ENCODE measurements at places on chromosomes 6 and 20.

- DNase-seq: peak; percentile 19
Measured at GRCh38 chr6:106125925-106126435, 39.8 kb downstream of the PRDM1 start.

- DNase-seq: no peak
Measured at GRCh38 chr6:165481921-165482320, 172.5 kb upstream of the C6orf118 start.

GRCh38 chr6:112037783-112038216 lies 16.1 kb upstream of the CCN6 start:
- DNase-seq: no peak

- no peak for DNase-seq
Measured at GRCh38 chr6:170485159-170485558, 67.9 kb downstream of the PSMB1 start.

- no peak for DNase-seq
Measured at GRCh38 chr6:130970839-130971410, 92.1 kb downstream of the EPB41L2 start.

GRCh38 chr6:7086488-7086887 lies 21.3 kb upstream of the RREB1 start:
- no peak for DNase-seq

DNA sequence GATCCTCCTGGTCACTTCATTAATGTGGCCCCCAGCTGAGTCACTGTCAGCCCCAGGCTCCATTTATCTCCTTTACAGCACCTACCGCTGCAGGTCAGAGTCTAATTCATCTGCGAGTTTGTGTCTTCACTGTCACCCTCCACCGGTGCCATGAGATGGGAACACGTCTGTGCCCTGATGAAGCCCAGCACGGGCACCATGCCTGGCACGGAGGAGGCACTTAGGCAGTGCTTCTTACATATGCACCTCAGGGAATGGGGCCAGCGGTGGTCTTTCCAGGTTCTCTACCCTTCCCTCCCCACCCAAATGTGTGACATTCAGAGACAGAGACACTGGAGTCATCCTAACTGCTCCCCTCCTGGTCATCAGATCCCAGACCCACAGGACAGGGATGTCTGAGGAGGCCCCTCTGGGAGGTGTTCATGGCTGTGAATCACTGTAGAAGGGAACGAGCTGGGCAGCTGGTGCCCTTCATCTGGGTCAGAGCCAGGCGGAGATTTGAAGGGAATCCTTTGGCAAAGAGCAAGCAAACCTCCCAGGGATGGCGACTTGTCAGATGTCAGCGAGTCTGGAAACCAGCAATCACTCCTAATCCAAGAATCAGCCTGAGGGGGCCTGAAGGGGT lies 364.6 kb downstream of the PREX1 start:
- no peak for DNase-seq

- no peak for DNase-seq
Measured at GRCh38 chr6:146813554-146813953, 214.8 kb downstream of the ADGB start.

DNA sequence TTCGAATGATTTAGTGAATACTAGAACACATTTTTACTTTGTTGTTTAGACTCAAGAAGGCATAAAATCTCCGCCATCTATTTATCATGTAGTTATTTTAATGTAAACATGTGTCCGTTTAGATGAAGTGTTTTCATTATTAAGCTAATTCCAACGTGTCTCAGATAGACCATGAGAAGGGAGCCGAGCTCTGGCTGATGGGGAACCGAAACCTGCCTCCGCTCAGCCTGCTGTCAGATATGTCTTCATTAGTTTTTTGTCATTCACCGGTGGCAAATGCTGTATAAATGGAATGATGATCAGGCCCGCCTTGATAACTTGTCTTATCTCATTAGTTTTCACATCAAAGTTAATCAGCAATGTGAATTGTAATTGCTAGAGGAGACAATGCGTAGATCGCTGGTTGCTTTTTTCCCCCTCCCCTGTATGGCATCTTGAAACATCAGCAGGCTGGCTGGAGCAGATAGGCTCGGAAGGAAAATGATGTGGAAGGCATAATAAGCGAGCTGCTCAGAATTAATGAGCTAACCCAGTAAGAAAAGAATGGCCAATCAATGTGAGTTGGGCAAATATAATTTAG lies 136.4 kb downstream of the LINC00237 start:
- no peak for DNase-seq

GRCh38 chr6:106666282-106667021 lies 37.1 kb downstream of the QRSL1 start:
- DNase-seq: no peak

GRCh38 chr6:74491844-74492374 lies 713.9 kb downstream of the COL12A1 start:
- no peak for DNase-seq

GRCh38 chr20:32446301-32447100 lies 88.4 kb downstream of the ASXL1 start:
- no peak for DNase-seq

DNA sequence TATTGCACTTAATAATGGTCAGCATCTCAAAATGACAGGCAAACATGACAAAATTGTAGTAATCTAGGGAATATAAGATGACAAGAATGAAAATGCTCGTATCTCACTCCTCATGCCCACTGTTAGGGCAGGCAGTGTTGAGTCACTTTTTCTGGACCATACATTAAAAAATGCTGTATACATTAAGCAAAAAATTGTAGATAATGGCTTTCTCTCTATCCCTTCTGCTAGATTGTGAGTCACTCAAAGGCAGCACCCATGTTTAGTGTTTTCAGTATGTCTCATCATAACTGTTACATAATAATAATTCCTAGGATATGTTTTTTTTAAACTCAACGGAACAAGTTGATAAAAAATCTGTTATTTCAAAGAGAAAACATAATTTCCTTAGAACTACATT lies 199.3 kb downstream of the TENT5A start:
- DNase-seq: no peak

GRCh38 chr20:10754824-10755223 lies 81.0 kb upstream of the JAG1 start:
- no peak for DNase-seq

GRCh38 chr6:123039431-123039830 lies 43.4 kb downstream of the CLVS2 start:
- no peak for DNase-seq

DNA sequence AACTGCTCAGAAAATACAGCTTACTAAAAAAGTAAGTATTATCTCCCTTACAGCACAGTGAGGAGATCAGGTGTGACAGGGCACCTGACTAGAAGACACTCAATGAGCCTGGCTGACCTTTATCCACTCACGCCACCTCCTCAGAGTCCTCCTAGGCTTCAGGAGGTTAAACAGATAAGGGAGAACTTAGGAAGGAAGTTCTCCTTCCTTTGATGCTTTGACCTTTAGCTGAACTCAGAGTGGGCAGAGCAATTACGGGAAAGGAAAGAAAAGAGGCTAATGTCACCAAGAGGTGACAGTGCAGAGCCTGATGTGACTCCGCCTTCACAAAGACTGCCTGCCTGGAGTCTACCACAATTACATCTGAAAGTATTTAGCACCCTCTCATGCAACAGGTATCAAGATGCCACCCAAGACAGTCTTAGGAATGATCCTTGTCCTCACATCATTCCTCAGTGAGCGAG lies 36.7 kb downstream of the MAN1A1 start:
- DNase-seq: no peak

- DNase-seq: no peak
Measured at GRCh38 chr6:136706430-136706829, 85.8 kb downstream of the MAP3K5 start.

GRCh38 chr20:19073584-19074218 lies 138.7 kb upstream of the SLC24A3 start:
- DNase-seq: no peak

DNA sequence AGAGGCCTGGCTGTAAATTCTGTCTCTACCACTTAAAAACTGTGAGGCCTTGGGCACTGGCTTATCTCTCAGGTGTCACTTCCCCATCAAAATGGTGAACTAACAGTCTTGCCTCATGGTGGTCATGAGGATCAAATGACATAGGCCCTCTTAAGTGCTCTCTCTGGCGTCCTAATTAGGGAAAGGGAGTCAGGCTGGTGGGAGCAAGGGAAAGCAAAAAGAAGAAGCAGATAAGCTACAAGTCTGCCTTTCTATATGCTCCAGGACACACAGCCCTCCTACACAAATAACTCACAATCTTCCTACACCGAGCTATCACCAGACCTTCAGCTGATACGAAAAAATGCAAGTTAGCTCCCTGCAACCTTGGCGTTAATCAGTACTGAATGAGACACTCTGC lies 19.5 kb upstream of the SLC22A16 start:
- no peak for DNase-seq

- no peak for DNase-seq
Measured at GRCh38 chr6:78492351-78493017, 374.9 kb upstream of the IRAK1BP1 start.

- no peak for DNase-seq
Measured at GRCh38 chr6:29617782-29618554, 15.0 kb downstream of the GABBR1 start.

DNA sequence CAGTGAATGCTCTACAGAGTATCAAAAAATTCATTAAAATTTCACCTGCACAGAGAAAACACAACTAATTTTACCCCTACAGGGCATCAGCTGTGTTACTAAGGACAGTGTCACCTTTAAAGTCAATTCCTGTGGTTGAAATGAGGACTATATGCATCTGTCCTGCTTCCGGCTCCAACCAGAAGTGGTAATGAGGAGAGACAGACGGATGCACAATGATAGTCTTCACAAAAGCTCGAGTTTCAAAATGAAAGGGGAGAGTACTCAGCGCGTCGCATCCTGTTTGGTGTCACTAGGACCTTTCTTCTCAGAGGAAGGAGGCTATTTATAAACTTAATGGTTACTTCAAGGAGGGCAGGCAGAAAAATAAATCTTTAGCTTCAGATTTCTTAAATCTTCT lies 86.5 kb downstream of the LYRM4 start:
- peak; percentile 41 for DNase-seq

GRCh38 chr6:35062676-35063574 lies 78.2 kb downstream of the TCP11 start:
- no peak for DNase-seq

GRCh38 chr6:105817370-105817769 lies 268.8 kb upstream of the PRDM1 start:
- no peak for DNase-seq

DNA sequence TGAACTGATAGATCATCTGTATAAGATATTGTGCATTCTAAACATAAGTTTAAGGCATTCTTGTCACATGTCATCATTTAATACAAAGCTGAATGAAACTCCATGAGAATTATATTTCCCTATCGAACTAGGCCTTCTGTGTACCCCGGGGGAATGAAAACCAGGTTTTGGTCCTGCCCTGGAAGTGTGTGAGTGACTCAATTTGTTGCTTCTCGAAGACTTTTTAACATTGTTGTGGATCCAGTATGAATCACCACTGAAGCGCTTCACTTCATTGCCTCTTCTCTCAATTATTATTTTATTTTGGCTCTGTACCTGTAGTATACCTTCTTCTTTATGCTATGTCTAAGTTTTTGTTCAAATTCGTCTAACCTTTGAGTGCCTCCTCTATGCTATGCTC lies 150.8 kb downstream of the GRIK2 start:
- DNase-seq: no peak

DNA sequence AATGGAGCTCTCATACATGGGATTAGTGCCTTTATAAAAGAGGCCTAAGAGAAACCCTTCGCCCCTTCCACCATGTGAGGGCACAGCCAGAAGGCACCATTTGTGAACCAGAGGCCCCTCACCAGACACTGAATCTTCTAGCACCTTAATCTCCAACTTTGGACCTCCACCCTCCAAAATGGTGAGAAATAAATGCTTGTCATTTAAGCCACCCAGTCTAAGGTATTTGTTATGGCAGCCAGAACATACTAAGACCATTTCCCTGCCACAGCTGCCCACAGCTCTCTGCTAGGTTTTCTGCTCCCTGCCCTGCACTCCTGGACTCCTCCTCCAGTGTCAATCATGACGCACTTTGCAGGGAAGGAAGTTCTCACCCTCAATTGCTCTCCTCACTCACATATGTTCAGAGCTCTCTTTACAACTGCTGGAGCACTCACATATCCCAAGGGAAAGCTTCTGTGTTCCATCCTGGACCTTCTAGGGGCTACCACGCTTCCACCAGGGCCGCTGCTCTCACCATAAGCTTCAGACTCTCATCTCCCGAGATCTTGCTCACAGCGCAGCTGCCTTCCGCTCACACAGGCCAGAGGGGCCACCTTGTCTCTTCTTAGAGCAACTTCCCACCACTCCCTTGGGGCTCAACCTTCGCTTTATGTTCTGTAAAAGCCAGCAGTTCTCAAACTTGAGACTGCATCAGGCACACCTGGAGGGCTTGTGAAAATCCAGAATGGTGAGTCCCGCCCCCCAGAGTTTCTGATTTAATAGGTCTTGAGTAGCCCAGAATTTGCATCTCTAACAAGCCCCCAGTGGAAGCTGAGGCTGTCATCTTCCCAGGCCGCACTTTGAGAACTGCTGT lies 1.6 kb upstream of the LY86 start:
- no peak for DNase-seq

GRCh38 chr6:26660000-26660361 lies 435 bp upstream of the ZNF322 start:
- DNase-seq: no peak

DNA sequence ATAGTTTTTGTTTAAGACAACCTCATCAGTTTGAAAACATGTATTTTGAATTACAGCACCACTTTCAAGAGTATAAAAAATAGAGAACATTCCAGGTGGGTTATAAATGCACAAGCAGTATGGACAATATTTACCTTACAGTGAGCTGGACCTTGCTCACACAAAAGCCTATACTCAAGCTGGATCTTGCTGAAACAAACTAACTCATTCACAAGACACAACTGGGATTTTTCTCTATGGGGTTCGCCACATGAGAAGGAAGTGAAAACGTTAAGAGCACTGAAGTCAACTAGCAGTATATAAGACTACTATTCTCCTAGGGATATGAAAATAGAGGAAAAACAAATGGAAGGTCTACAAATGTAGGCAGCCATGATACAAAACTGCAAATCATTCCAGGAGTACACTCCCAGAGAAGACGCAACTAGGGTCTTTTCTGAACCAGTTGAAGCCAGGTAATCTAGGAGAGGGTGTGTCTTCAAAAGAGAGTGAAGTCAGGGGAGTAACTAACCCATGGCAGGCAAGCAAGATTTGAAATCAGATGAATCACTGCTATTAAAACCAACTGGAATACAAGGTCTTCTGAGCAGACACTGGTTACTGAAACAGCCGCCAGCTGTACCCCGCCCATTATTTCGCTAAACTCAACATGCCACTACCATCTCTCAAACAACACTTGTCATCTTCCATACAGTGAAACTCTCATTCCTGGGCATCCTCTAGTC lies 26.5 kb downstream of the STAU1 start:
- no peak for DNase-seq

GRCh38 chr6:166952567-166953486 lies 3.5 kb downstream of the RNASET2 start:
- DNase-seq: no peak
